ENCODE measurements at places on chromosomes 1 and 21. TPM values are rescaled to one million over a fixed set of nuclear protein-coding genes. Genes with fewer than 3 reads are reported as not detected.

LCE2A gene
- not detected for total RNA-seq

NUP210L gene
- total RNA-seq = not detected

ESPN gene
- 13.7 TPM for total RNA-seq

SPRR2E gene
- 5.4 TPM for total RNA-seq

SPRR2G gene
- total RNA-seq = not detected

FAM151A gene
- total RNA-seq = not detected

LCA5L gene
- total RNA-seq = 0.42 TPM

TCHH gene
- total RNA-seq = not detected

TNFRSF25 gene
- total RNA-seq = 34.3 TPM

SHCBP1L gene
- total RNA-seq = not detected

FAM163A gene
- not detected for total RNA-seq

MR1 gene
- 21.7 TPM for total RNA-seq

ACTA1 gene
- not detected for total RNA-seq

CCNL2 gene
- total RNA-seq = 48.4 TPM

S100B gene
- total RNA-seq = not detected

ZNF683 gene
- total RNA-seq = not detected

KCNJ9 gene
- not detected for total RNA-seq

OLIG2 gene
- total RNA-seq = not detected

TDRD10 gene
- total RNA-seq = not detected

C1QC gene
- total RNA-seq = not detected

CYP4Z1 gene
- not detected for total RNA-seq

MCOLN2 gene
- total RNA-seq = 0.78 TPM

AK5 gene
- 2.3 TPM for total RNA-seq

RHD gene
- total RNA-seq = not detected

CACHD1 gene
- total RNA-seq = 2.2 TPM

SLC26A9 gene
- 0.19 TPM for total RNA-seq

PLCH2 gene
- 79.0 TPM for total RNA-seq

TCHHL1 gene
- total RNA-seq = not detected

CRABP2 gene
- total RNA-seq = 591 TPM

NOS1AP gene
- total RNA-seq = 0.07 TPM

VHLL gene
- total RNA-seq = not detected

OTUD7B gene
- total RNA-seq = 9.5 TPM

CRNN gene
- total RNA-seq = 5.2 TPM

OR6Y1 gene
- total RNA-seq = not detected

PHACTR4 gene
- total RNA-seq = 18.1 TPM

GPR52 gene
- total RNA-seq = 0.21 TPM

SLAMF6 gene
- not detected for total RNA-seq

DDAH1 gene
- total RNA-seq = 5.5 TPM

CSF3R gene
- total RNA-seq = not detected

NECAP2 gene
- 57.0 TPM for total RNA-seq

BLACAT1 gene
- total RNA-seq = 1.3 TPM

CLDN17 gene
- total RNA-seq = 0.56 TPM

PLA2G2F gene
- not detected for total RNA-seq

CD2 gene
- not detected for total RNA-seq

TTC3 gene
- total RNA-seq = 87.6 TPM
